ENCODE measurements at places on chromosomes 11 and 22.

GRCh38 chr11:77471558-77472193 lies 2.2 kb downstream of the PAK1 start:
- DNase-seq: peak; percentile 68

- DNase-seq: no peak
Observed at GRCh38 chr11:131883332-131883731, 512.9 kb downstream of the NTM start.

GRCh38 chr11:92396133-92396532 lies 171.5 kb downstream of the FAT3 start:
- no peak for DNase-seq

- peak; percentile 14 for DNase-seq
Observed at GRCh38 chr11:88484873-88485621, 147.5 kb upstream of the CTSC start.

DNA sequence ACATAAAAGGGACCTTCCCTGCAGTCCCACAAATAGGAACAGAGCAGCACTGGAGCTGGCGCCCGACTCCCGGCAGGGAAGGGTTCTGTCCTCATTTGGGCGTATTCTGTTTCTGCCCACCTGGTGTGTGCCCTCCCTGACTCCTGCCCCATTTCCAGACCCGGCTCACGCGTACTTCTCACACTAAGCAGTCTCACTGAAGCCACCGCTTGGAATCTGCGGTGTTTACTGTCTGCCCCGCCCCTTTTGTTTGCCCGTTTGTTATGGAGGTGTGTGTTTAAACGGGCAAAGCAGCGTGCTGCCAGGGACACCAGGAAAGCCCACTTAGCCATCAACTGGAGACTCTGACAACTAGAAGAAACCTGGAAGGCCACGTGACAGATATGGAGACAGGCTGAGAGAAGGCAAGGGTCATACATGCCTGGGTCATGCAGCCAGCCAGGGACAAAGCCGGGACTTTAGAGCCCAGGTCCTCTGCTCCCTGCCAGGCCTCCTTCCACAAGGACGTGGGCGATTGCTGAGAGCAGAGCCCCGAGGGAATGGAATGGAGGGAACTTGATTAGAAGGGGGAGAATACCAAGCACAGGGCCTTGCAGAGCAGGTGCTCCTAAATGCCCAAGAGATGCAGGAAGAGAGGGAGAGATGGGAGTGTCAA lies 8.7 kb upstream of the EFCAB6 start:
- DNase-seq: no peak

DNA sequence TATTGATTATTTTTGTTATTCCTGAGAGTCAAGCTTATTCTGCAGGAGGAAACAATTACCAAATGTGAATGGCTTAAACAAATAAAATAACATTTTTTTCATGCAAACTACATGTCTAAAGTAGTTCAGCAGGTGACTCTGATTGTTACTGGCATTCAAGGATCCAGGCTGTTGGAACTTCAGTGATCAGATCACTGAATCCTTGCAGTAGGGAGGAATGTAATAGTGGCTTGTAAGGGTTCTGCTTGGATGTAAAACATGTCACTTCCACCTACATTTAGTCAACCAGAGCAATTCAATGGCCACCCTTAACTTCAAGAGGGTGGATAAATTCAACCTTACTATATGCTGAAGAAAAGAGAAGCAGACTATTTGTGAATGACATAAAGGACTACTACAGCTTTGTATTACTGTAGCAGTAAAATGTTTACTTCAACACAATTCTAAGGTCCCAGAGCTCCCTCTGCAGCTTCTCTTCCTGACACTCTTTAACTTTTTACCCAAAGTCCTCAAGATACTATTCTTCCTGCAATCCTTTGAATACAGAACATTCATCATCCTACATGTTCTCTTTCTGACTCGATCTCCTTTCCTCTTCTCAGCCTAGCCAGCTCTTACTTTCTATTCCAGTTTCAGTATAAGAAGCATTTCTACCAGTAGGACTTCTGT lies 284.0 kb downstream of the LRRC4C start:
- no peak for DNase-seq

- DNase-seq: no peak
Observed at GRCh38 chr22:49850959-49851802, 2.5 kb upstream of the ZBED4 start.

GRCh38 chr11:121448431-121448941 lies 3.6 kb upstream of the SORL1 start:
- no peak for DNase-seq

DNA sequence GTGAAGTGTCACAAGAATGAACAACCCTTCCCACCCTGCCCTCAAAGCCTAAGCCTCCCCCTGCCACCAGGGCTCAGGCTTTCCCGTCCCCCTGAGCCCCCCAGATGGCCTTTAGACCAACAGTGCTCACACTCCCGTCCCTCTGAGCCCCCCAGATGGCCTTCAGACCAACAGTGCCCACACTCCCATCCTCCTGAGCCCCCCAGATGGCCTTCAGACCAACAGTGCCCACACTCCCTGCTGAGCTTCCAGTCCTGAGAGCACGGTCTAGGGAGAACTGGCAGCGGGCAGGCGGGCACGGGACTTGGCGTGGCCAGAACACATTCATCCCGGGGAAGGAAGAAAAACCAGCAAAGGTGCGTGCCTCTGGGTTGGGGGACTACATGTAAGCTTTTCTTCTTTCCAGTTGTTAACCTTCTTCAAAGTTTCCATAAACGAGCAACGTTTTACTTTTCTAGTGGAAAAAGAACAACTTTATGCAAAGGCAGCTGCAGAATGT lies 2.5 kb downstream of the MRGPRG start:
- no peak for DNase-seq

- no peak for DNase-seq
Observed at GRCh38 chr11:8205566-8205965, 36.7 kb upstream of the RIC3 start.

DNA sequence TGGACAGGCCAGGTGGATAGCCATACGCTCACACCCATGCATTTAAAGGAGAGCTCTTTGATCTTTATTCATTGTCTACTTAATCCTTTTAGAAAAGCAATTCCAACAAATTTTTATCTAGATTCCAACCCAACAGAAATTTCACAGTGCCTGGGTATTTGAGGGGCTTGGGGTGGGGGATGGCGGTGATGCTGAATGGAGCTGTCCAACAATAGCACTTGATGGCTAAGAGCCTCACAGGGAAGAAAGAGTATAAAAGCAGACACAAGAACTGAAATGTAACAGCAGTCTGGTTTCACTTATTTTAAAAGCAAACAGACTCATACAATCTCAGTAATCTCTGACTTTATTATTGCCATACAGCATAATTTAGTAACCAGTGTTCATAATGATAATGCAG lies 101.8 kb upstream of the SORL1-AS1 start:
- no peak for DNase-seq

- DNase-seq: no peak
Observed at GRCh38 chr11:78192223-78192719, 3.6 kb downstream of the USP35 start.

DNA sequence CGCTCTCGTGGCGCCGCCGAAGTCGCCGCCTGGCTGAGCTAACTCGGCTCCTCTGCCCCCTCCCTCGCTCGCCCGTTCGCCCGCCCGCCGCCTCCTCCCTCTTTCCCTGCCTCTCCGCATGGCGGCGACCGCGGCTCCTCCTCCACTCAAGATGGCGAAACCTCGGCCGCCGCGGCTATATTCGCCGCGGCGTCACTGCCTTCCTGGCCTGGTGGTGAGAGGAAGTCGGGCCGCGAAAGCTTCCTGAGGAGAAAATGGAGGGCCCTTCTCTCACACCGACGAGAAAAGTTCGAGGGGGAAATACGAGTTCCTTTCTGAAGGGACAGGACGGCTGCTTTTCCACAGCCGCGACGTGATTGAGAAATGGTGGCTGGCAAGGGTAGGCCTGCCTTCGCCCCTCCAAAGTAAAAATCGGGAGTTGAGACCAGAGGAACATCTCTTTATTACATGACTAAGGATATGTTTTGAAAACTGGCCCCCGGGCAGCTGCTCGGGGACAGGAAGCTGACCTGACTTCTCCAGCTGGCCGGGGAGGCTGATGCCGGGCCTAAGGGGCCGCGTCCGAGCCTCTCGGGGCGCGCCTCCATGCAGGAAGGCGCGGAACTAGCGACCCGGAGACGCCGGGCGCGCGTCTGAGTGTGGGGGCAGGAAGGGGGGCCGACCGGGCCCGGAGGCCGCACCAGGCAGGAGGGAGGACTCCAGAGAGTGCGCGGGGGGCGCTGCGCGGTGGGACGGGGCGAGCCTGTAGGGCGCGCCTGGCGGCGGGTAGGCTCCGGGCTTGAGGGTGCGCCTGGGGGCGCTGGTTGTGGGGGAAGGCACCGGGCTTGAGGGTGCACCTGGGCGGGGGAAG lies at the start of gene DDX6:
Gene DDX6 (minus strand): TSS at position 54 of the 850 bp plus-strand sequence. CDS start 4,913 bp downstream, outside the sequence.
- peak; percentile 85 for DNase-seq

GRCh38 chr22:19607192-19608002 lies 83.2 kb upstream of the CLDN5 start:
- peak; percentile 89 for DNase-seq

- DNase-seq: no peak
Observed at GRCh38 chr22:17777005-17777716, 2.9 kb upstream of the BID start.

DNA sequence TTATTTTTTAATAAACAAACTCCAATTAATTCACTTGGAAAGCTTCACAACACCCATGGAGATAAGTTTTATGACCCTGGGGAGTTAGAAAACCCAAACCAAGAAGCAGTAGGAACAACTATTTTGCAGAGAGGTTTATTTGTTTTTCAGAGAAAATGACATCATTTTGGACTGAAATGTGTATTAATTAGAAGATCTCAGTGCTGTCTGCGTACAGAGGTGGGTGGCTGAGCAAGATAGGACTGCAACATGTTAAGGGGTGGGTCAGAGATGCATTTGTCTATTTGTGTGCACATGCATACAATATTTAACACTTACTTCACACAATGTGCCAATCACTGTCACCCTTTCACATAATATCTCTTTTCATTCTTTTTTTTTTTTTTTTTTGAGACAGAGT lies 1.1 kb downstream of the SCGB1A1 start:
- no peak for DNase-seq

DNA sequence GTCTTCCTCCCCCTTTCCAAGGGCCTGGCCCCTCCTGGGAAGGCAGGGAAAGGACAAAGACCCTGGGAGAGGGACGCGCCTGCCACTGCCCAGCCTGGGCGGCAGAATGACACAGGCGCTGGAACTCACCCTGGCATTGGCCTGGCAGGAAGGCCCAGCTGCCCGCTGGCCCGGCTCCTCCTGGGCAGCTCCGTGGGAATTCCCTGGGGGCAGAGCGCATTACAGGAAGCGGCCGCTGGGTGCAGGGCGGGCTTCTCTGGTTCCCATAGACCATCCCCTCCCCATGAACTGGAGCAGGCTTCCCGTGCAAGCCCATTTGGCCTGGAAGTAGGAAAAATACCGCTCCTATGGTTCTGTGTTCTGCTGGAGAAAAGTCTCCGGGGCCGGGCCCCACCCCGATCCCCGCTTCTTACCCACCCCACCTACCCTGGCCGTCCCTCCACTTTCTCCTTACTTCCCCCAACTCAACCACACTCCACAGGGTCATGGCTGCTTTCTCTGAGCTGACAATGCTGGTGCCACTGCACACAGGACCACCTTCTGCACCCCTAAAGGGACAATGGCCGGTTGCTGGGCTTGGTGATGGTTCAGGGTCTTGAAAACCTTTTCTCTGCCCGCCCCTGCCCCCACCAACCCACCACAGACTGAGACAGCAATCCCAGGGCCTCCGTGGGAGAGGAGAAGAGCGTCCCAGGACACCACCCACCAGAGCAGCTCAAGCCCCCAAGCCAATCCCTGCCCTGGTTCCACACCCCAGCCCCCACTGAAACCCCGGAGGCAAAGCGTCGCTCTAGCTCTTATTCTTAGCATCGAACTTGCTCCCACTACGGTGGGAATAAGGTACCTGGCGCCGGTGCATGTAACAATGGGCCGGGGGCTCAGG lies 58.9 kb downstream of the LINC01488 start:
- DNase-seq: no peak

- DNase-seq: no peak
Observed at GRCh38 chr11:45930951-45931570, 8.6 kb downstream of the LARGE2 start.

DNA sequence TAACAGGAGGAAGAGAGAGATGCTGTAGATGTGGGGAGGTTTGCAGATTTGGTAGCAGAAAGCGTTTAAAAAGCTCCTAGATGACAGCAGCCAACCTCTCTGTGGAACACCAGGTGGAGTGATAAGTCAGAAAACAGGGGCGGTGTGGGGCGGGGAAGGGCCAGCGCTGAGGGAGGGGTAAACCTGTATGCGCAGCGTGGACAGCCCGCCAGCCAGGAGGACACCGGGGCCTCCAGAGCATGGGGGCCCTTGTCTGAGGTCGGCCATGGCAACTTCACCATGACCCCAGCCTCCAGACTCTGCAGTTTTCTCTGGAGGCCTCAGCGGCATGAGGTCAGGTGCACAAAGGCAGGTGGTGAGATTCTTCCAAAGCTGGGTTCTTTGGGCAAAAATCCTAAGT lies 423.7 kb downstream of the BRD1 start:
- no peak for DNase-seq

GRCh38 chr11:32255841-32256240 lies 165.0 kb downstream of the RCN1 start:
- DNase-seq: peak; percentile 78

- DNase-seq: no peak
Observed at GRCh38 chr11:12717851-12718291, 43.6 kb downstream of the TEAD1 start.

DNA sequence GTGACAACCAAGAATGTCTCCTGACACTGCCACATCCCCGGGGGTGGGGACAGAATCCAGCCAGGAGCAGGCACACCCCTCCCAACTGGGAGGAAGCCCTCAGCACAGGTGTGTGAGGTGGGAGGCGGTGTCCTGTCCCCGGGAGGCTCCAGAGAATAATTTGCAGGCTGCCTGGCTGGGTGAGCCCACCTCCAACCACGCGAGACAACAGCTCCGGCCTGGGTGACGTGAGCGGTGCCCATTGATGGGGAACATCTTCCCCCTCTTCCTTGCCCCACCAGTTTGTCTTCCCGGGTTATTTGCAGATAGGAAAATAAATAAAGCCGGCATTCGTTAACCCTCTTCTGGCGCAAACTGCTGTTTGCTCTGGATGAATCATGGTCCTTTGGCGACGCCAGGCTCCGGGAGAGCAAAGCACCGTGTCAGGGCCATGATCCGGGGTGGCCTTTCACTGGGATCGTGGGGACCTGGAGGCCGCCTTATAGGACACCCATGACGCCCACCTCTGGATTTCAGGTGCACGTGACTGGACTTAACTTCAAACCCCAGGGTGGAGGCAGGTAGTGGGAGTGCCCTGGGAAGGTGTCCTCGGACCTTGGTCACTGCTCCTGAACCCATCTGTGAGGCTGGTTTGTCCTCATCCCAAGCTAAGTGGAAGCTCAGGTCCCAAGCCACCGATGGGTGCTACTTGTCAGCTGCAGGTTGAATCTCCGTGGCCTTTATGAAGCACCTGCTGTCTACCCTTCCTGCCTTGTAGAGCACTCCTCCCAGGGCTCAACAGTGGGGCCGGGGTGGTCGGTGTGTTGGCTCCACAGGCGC lies 13.9 kb downstream of the CCND1 start:
- DNase-seq: no peak

- peak; percentile 83 for DNase-seq
Observed at GRCh38 chr11:94938095-94939055, 35.0 kb downstream of the CWC15 start.

- DNase-seq: no peak
Observed at GRCh38 chr11:1197431-1197885, 25.4 kb upstream of the MUC5B start.

GRCh38 chr22:34913826-34914225 lies 152.1 kb upstream of the ISX start:
- no peak for DNase-seq
